T1000 (cell line): ENCODE measurements at places on chromosomes 2 and 18.

DNA sequence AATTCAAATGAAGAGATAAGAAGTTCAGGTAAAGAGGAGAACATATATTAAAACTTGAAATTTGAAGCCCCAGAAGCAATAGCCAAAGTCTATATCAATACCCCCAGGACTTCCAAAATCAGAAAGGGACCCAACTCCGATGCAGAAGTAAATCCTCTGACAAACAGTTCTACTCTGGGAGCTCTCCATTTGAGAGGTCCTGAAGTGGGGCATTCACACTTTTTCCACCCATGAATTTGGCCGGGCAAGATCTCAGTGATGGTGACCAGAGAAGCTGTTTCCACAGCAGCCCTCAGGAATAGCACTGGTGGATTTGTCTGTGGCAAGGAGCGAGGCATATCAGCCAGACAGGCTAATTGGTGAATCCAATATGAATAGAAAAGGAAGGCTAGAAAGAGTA lies 313.6 kb upstream of the MC4R start:
- no peak for DNase-seq

- DNase-seq, result no peak
Observed at GRCh38 chr2:142777742-142778141, 99.7 kb upstream of the KYNU start.

- no peak for DNase-seq
Observed at GRCh38 chr2:105787376-105788318, 42.9 kb downstream of the NCK2 start.

DNA sequence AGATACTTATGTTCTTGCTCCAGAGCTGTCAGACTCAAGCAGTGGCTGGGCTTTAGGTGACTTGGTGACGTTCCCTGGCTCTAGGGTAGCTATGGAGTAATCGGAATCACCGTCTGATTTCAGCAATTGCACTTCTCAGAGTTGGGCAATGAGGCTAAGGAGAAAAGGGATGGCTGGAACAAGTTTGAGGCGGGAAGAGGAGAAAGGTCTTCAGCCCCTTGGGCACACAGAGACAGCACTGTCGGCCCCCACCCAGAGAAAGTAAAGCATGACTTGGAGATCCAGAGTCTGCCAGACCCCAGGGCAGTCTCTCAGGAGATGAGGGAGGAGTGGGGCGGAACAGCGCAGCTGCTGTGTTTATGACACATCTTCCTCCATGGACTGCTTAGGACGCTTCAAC lies 114.5 kb downstream of the KLHL29 start:
- DNase-seq, result no peak

GRCh38 chr18:37654034-37654433 lies 88.4 kb upstream of the CELF4 start:
- DNase-seq, result no peak

- DNase-seq, result no peak
Observed at GRCh38 chr2:197266477-197266876, 44.1 kb downstream of the ANKRD44 start.

GRCh38 chr2:75324141-75324540 lies 124.8 kb upstream of the TACR1 start:
- DNase-seq, result no peak

DNA sequence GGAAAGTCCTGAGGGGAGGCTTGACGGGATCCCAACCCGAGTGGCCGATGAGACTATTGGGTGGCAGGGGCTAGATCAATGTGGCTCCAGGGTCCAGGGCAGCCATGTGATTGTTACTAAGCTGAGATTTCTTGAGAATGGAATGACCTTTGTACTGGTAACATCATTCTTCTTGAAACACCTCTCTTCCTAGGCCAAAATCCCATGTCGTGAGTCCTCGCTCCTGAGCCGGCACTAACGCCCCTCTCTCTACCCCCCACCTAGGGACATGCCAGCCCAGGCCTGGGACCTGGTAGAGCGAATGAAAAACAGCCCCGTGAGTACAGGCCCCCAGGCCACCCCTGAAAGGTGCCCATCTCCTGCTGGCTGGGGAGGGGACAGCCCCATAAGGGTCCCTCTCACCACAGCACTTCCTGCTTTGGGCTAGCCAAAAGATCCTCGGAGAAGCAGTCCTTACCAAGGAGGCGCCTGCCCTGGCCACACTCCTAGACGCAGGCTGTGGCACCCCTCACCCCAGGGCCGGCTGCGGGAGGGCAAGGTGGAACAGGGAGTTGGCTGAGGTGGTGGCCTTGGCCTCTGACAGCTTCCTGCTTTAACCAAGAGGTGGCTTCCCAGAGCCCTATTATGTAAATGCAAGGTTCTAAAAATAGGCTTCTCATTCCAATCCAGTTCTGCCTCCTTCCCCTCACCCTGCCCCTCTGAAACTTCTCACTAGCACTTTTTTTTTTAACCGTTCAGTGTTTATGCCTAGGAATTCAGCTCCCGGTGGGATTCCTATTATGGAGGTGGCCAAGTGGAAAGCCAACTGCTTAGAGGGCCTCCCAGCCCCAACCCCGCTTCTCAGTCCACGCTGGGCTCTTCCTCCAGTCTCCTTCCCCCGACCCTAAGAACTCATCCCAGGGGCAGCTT lies 126.6 kb upstream of the PPP1CB start:
- DNase-seq, result no peak

GRCh38 chr2:9234680-9235146 lies 28.1 kb downstream of the ASAP2 start:
- DNase-seq, result peak; percentile 75

- DNase-seq, result no peak
Observed at GRCh38 chr2:200104015-200104414, 148.6 kb downstream of the MAIP1 start.

DNA sequence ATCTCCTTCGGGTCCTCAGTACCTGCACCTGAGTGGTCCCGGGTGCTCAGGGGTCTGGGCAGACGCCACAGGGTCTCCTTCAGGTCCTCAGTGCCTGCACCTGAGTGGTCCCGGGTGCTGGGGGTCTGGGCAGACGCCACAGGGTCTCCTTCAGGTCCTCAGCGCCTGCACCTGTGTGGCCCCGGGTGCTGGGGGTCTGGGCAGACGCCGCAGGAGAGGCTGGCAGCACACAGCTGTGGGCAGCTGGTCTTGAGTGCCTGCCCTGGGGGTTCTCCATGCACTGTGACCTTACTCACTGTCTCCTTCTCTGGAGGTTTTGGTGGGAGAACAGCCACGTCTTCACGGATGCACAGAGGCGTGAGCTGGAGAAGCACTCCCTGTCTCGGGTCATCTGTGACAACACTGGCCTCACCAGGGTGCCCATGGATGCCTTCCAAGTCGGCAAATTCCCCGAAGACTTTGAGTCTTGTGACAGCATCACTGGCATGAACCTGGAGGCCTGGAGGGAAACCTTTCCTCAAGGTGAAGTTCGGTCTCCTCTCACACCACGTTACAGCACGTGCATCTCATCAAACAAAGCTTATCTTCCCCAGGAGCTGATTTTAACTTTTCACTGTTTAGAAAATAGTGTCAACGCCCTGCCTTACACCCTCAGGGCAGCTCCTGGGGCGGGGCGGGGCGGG lies 82.6 kb downstream of the TPO start:
- no peak for DNase-seq

DNA sequence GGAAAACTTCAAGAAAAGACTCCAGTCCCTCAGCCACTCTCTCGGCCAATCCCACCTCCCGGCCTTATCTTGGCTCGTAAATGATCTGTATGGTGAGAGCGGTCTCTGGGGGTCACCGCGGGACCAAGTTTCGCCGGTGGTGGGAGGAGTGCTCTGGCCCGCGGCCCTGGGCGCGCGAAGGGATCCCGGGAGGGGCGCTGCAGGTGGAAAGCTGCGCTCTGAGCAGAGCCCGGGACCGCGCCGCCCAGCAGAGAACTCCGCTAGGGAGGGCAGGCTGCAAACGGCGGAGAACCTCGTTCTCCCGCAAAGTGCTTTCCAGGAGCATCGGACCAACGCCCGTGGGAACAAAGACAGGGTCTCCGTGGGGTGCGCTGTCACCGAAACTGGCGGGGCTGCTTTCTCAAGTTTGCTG lies 622 bp downstream of the LRP2 start:
- DNase-seq, result no peak

DNA sequence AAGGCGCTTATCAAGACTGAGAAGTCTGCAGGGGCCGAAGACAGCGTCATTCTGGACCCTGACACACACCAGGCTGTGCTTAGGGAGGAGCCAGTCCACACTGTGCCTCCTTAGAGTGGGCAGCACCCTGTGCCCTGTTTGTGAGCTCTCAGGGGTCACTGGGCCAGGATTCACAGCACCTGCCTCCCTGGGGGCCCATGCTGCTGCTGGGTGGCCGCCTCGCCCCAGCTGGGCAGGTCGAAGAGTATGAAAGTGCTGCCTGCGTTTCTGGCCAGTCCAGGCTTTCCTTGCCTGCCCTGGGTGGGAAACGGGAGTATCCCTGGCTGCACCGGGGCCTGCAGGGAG lies 15.4 kb upstream of the GPR55 start:
- DNase-seq, result no peak

GRCh38 chr2:86032861-86033595 lies 72.7 kb downstream of the POLR1A start:
- no peak for DNase-seq

- no peak for DNase-seq
Observed at GRCh38 chr2:113157118-113157896, 16.5 kb upstream of the PSD4 start.

GRCh38 chr2:236603361-236604015 lies 33.9 kb downstream of the ACKR3 start:
- DNase-seq, result no peak

DNA sequence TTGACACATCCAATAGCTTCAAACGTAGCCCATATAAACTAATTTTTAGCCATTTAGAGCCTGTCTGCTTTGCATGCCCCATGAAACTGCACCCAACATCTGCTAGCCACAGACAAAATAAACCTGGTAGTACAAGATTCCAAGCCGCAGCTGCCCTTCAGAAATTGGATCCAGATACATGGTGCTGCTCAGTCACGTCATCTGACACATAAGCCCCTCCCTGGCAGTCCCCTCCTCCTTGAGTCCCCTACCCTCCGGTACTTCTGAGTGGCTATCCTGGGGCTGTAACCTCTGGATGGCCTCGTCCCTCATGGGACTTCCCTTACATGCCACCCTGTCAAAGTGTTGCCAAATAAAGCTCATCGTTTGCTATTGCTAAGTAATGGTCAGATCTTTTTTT lies 33.8 kb downstream of the PROC start:
- DNase-seq, result no peak

DNA sequence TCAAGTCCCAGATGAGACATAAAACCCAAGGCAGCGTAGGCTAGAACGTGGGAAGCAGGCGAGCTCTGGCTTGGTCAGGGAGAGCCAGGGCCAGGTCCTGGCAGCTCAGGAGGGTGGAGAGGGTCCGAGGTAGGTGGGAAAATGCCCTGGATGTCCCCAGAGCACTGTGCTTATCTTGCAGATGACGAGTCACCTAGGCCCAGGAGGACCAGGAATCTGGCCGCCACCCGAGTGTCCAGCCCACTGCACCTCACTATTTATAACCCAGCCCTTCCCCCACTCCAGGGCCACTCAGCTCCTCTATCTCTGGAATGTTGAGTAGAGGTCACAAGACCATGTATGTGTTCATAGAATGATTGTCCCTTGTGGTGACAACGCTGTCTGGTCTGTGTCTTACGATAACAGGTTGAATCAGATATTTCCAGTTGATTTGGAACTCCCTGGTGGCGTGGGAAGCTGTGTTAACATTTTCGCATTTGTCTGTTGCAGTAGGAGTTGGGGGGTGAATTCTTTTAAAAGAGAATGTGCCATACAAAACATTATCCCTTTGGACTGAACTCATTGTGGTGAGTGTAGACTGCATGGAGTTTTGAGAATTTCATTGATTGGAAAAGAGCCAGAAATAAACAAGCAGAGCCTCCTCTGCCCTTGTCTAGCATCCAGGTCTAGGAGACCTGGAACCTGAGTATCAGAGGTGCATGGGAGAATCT lies 47.5 kb downstream of the EMILIN2 start:
- no peak for DNase-seq

DNA sequence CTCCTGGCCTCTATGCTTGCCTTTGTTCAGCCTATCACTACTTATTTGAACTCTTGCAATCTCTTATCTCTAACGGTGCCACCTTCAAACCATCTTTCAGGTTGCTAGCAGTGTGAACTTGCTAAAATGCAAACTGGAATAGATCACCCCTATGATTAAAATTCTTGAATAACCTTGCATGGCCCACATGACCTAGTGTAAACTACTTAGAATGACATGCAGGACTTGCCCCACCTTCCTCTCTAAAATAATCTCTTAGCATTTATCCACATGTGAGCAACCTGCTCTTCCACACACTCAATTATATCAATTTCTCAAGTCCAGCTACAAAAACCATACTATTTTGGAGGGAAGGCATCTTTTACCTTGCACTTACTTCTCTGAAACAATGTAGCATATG lies 137.6 kb downstream of the ETAA1 start:
- DNase-seq, result no peak

DNA sequence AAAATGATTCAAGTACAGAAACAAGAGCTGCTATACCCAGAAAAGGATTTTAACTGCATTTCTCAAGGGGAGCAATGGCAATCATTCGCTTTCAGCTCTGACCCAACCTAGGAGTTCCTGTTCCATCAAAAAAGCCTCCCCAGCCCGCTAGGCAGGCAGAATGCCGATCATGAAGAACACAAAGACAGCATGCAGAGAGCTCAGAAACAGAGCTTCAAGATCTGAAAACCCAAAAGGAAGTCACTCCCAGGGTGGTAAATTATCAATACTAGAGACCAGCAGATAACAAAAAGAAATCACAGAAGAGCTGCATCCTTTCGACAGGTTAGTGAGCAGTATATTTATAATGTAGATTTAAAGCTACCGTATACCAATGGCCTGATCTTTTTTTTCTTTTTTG lies 84.8 kb upstream of the CRIM1 start:
- DNase-seq, result no peak

GRCh38 chr2:64489081-64489751 lies 34.9 kb upstream of the AFTPH start:
- no peak for DNase-seq

DNA sequence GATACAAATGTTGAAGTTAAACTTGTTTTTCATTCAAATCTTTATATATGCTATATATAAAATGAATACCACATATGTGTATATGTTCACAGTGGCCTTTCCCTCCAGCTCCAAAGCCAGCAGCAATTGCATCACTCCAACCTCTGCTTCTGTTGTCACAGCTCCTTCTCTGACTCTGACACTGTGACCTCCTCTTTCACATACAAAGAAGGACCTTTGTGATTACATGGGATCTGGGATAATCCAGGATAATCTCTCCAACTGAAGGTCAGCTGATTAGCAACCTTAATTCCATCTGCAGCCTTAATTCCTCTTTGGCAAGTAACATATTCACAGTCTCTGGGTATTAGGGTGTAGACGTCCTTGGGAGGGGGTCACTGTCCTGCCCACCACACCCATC lies 8.4 kb downstream of the FLACC1 start:
- no peak for DNase-seq
